Pancreas (tissue), 10 donors: ENCODE measurements at places on chromosomes 7 and 10. TPM values are rescaled to one million over a fixed set of nuclear protein-coding genes. Genes with fewer than 3 reads are reported as not detected.

CYP2E1 gene
- polyA plus RNA-seq = 7.5 TPM

DNA sequence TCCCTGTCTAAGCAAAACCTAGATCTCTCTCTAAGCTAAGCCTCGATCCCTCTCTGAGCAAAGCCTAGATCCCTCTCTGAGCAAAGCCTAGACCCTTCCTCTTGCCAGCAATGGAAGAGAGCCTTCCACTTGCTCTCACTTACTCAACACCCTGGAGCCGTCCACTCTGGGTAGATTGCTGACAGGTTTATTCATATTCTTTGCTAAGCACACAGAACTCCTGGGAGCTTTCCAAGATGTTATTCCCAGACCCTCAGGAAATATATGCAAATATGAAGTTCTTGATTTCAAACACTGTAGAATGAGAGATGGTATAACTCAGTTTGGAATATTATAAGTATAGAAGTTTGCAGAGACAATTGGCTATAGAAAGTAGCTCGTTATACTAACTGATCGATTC lies 503.8 kb upstream of the CELF2 start:
- DNase-seq = no peak

DNA sequence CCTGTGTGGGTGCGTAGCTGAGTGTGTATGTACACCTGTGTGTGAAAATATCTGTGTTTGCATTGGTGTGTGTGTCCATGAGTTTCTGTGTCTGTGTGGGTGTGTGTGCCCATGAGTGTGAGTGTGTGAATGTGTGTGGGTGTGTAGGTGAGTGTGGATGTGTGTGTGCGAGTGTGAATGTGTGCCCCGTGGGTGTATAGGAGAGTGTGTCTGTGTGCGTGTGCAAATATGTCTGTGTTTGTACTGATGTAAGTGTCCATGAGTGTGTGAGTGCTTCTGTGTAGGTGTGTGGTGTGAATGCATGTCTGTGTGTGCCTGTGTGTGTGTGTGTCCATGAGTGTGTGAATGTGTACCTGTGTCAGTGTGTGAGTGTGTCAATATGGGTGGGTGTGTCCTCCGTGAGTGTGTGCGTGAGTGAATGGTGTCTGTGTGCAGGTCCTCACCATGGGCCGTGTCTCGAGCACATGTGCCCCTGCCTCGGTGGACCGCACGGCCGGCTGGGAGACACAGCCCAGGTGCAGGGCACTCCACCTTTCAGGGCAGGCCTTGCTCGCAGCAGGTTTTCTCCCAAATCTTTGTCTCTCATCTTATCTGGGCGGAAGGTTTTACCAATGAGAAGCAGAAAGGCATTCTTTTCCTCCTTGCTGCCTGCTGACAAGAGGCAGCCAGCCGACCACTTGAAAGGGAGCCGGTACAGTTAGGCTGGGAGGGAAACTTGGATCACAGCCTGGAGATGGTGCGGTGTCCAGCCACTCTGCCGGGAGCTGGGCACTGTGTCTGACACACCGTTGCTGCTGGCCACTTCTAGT lies 107.1 kb upstream of the FAM20C start:
- DNase-seq = no peak

- DNase-seq = no peak
These were observed 88.3 kb upstream of the CYP26C1 start for GRCh38 chr10:92972066-92972870.

- no peak for DNase-seq
These were observed 544.3 kb upstream of the MGMT start for GRCh38 chr10:128922619-128923196.

RNF148 gene
- polyA plus RNA-seq = 0.34 TPM

- no peak for DNase-seq
These were observed 36.5 kb downstream of the PTPRE start for GRCh38 chr10:127943336-127943910.

TBXAS1 gene
- polyA plus RNA-seq = 2.3 TPM

RAPGEF5 gene
- 9.0 TPM for polyA plus RNA-seq

GRCh38 chr10:77898323-77899079 lies 28.1 kb downstream of the DLG5 start:
- DNase-seq = peak; percentile 36

DNA sequence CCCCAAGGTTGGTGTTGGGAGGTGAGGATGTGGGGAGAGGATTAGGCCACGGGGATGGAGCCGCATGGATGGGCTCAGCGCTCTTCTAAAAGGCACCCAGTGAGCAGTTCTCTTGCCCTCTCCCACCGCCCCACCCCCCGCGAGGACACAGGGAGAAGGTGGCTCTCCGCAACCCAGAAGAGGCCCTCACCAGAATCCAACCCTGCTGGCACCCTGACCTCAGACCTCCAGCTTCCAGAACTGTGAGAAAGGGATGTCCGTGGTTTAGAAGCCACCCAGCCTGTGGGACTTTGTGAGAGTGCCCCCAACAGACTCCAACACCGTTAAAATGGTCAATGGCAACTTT lies 242.8 kb upstream of the PPP2R2D start:
- no peak for DNase-seq

- DNase-seq = peak; percentile 81
These were observed 1011.3 kb downstream of the XPNPEP1 start for GRCh38 chr10:108911814-108912541.

EPHA1 gene
- 14.2 TPM for polyA plus RNA-seq

GRCh38 chr7:36939816-36940215 lies 215.5 kb upstream of the AOAH start:
- no peak for DNase-seq

PPP1R17 gene
- not detected for polyA plus RNA-seq

DNA sequence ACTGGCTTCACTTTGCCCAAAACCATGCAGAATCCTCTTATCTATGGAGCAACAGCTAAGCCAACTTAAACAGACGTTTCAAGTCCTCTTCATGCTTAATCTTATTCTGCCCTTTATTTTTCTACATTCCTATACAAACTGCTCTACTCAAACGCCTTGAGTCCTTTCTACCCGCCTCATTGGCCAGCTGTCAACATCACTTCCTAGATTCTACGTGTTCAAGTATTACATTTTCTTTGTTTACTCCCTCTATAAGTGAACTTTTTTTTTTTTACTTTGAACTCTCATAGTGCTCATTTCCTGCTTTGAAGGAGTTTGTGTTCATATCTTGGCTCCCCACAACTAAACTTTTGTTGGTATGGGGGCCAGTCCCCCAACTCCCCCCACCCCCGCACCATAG lies 28.9 kb upstream of the SLC26A5 start:
- DNase-seq = no peak

DNA sequence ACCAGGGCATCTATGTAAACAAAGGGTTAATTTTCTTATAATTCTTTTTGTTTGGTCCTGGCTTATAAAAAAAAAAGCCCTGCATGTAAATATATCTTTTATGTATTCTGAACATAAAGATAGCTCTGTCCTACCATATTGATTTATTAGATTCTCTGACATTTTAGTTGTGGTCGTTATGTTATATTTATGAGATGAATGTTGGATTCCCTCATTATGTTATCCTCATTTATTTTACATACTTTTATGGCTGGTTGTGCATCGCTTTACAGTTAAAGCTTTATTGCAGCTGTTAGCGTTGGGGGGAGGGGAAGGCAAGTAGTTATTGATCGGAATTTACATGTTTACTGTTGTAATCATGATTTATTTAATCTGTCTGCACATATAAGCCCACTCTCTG lies 431.5 kb downstream of the LRMDA start:
- DNase-seq = no peak

DNA sequence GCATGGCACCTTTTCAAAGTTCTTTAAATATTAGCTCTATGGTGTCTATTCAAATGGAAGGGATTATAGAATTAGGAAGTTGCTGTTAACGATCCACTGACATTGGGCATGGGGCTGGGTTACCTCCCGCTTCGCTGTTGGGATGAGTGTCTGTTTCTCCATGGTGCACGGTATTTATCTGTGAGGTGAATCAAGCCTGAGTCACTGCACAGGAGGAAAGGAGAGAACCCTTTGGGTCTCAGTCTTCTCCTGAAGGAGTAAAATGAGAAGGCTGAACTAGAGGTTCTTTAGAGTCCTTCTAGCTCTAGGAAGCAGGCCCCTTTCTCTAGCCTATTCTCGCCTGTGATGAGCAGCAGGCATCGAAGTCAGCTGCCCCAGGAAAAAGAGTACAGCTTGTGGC lies 7.3 kb downstream of the JCAD start:
- DNase-seq = no peak

GRCh38 chr10:13871011-13871410 lies 284.2 kb downstream of the PRPF18 start:
- no peak for DNase-seq

DNA sequence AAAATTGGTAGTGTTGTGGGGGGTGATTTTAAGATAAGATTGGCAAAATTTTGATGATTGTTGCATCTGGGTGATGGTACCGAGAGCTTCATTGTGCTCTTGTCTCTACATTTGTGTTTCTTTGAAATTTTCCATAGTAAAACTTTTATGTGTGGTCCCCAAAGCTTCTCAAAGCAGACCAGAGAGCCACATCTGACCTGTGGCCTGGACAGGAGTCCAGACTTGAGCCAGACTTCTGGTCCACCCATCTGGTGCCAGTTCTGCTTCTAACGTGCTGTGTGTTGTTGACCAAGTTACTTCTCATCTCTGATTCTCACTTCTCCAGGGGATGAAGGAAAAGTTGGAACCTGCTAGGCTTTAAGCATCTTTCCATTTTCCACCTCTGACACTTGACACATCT lies 120.1 kb downstream of the C10orf105 start:
- no peak for DNase-seq

ZNF467 gene
- 15.3 TPM for polyA plus RNA-seq

CYP3A4 gene
- polyA plus RNA-seq = 5.4 TPM

GNB2 gene
- 82.2 TPM for polyA plus RNA-seq

XPNPEP1 gene
- 34.1 TPM for polyA plus RNA-seq

DNA sequence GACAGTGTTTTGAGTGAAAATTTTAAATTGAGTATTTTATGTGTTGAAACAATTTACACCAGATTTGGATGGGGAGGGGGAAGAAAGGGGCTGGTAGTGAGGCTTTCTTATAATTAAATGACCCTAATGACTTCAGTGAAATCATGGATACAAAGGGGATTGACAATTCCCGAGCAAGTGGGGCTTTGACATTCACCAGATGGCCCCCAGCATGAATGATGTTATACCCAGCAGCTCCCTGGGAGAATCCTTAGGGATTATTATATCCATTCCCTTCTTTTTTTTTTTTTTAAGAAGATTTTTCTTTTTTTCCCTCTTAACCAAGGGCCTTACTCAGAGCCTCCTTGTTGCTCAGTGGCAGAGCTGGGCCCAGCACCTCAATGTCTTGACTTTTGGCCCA lies 17.9 kb downstream of the PLPP4 start:
- no peak for DNase-seq

GRCh38 chr7:77687747-77688144 lies 8.5 kb upstream of the RSBN1L start:
- no peak for DNase-seq

DNA sequence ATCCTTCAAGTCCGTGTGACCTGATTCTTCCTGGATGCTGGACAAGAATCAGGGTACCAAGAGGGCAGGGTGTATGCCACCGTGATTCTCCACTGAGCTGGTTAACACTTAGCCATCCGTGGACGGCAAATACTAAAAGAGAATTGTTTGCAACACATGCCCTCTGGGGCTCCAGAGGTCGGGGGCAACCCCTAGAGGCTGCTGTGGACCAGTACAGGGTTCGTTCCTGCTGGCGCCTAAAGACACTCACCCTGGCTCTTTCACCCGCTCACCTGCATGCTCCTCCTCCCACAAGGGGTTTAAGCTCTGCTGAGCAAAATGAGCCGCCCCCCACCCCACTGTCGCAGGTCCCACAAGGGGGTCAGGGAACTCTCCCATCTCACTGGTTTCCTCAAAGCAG lies 148.7 kb upstream of the ITGB1 start:
- DNase-seq = no peak

DNA sequence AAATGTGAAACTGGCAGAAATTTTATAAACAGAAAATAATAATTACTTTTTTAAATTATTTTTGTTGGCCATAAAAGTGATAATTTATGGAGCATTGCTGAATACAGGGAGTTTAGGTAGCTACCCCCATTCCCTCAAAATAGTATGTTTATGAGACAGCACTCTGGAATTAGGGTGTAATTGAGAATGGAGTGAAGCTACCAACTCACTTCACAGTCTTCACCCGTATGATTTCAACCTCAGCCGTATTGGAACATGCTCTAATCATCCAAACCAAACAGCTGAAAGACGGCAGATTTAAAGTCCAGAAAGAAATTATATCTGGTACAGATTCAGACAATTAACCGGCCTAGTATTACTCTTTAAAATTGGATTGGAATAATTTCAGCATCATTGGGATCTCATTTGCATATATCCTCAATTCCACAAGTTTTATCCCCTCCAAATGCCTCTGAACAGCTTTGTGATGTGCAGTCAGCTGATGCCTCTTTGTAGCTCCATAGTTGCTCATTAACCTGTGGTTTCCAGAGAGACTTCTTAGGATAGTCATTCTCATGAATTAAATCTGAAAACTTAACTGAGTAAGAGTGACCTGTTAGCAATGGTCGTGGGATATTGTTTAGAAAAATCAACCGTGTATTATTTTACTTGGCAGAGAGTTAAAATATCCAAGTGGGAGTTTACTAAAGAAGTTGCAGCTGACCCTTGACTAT lies 59.1 kb upstream of the GJD4 start:
- no peak for DNase-seq

FAM13C gene
- polyA plus RNA-seq = 1.9 TPM

DNA sequence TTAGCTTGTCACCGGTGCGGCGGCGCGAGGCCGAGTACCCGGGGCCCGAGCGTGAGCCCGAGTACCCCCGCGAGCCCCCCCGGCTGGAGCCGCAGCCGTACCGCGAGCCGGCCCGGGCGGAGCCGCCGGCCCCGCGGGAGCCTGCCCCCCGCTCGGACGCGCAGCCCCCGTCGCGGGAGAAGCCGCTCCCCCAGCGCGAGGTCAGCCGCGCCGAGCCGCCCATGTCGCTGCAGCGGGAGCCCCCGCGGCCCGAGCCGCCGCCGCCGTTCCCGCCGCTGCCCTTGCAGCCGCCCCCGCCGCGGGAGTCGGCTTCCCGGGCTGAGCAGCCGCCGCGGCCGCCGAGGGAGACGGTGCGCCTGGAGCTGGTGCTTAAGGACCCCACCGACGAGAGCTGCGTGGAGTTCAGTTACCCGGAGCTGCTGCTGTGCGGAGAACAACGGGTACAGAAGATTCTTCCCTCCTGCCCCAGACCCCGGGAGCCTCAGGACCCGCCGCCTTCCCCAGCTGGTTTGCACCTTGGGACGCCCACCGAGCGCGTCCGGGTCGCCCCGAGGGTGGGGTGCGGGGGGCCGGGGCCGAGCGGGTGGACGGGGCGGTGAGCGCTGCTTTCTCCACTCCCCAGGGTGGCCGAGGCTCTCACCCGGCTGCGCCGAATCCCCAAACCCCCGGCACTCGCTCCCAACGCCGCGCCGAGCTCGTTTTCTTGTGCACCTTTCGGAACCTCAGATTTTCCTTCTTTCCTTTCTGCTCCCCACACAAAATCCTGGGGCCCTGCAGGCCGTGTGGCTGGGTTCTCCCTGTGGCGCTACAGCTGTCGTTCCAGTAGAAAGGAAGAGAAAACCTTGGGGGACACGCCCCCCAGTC lies 708 bp downstream of the UBN2 start:
- DNase-seq = peak; percentile 35

DNA sequence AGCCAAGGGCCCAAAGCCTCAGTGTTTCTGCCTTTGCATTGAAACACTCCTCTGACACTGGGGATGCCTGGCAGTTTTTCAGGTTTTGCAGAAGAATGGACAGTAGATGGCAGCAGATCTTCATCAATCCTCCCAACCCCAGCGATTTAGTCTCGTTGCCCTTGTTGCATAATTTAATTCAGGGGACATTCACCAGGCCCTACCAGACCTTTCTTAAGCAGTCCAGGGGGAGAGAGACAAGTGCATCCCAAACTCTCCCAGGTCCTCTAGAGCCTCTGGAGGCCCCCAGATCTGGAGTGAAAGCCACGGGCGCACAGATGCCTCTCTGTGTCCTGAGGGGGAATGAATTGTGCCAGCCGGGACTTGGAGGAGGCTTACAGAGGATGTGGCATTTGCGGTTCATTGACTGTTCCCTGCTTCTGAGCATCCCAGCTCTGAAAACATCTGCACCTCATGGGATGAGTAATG lies 29.6 kb downstream of the MINDY4 start:
- no peak for DNase-seq
